ENCODE measurements at places on chromosomes 5 and 9. TPM values are rescaled to one million over a fixed set of nuclear protein-coding genes. Genes with fewer than 3 reads are reported as not detected.

ANKRD18B gene
- total RNA-seq: 4.8 TPM

SHOC1 gene
- total RNA-seq: 0.37 TPM

FREM1 gene
- not detected for total RNA-seq

PCDHGA10 gene
- total RNA-seq: 0.21 TPM

GNA14 gene
- 0.05 TPM for total RNA-seq

MAPKAP1 gene
- 104 TPM for total RNA-seq

OTULIN gene
- total RNA-seq: 23.5 TPM

TMC1 gene
- not detected for total RNA-seq

- no peak for DNase-seq
These were observed 17.3 kb downstream of the NEURL1B start for GRCh38 chr5:172658391-172658790.

GRCh38 chr5:174563899-174564298, 160.5 kb upstream of the MSX2 start:
- DNase-seq: no peak

DNA sequence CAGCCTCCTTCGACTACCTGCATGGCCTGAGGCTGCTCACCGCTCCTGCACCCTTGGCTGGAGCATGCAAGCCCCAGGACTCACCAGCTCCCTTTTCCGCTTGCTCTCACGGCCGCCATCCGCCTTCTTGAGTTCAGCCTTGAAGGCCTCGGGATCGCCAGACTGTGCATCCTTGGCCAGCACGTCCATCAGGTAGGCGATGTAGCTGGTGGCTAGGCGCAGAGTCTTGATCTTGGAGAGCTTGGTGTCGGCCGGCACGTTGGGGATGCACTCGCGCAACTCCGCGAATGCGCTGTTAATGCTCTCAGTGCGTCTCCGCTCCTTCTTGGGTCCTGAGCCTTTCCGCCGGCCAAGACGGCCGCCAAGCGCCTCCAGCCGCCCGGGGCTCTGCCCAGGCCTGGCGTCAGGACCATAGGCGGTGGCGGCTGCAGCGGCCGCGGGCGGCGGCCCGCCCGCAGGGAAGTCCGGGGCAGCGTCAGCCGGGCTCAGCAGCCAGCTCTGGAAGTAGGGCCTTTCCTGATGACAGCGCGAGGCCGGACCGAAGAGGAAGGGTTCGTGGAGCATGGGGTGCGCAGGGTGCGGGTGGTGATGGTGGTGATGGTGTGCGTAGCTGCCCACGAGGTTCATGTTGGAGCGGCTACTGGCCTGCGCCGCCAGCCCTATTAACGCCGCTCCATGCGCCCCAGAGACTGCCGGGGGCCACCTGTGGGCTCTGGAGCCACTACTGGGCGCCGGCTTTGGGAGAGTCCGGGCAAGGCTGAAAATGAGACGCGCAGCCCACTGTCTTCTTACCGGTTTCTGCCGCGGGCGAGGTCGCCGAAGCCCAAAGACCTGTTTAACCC, 424 bp downstream of the HAND1 start:
- DNase-seq: no peak

- no peak for DNase-seq
These were observed 23.1 kb upstream of the ACOT12 start for GRCh38 chr5:81417052-81417451.

- peak; percentile 44 for DNase-seq
These were observed 14.2 kb upstream of the KIF27 start for GRCh38 chr9:83935276-83935935.

GRCh38 chr9:70427161-70427945, 12.9 kb upstream of the KLF9 start:
- no peak for DNase-seq

DNA sequence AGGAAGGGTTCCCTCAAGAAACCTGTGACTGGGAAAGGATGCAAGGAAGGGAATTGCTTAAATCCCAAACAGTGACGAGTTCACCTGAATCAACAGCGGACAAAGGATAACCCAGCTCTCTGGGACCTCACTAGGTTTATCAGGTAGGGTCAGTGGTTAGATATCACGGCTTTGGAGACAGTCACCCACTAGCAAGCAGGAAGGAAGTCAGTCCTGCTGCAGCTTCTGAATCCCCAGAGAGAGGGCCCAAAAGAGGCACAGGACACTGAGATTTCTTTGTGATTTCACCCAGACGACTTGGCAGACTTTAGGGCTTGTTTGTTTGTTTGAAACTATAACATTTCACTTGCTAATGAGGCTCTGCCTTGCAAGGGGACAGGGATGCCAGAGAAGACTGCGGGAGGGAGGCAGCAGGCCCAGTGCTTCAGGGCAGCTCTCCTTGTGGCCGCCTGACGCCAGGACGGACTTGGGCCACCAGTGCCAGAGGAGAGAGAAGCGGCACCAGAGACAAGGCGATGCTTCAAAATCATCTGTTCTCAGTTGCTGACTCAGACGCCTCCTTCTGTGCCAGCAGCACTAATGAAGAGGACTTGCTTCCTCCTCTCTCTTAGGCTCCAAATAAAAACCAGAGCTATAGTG, 275.6 kb upstream of the SLC30A5 start:
- DNase-seq: no peak

DNA sequence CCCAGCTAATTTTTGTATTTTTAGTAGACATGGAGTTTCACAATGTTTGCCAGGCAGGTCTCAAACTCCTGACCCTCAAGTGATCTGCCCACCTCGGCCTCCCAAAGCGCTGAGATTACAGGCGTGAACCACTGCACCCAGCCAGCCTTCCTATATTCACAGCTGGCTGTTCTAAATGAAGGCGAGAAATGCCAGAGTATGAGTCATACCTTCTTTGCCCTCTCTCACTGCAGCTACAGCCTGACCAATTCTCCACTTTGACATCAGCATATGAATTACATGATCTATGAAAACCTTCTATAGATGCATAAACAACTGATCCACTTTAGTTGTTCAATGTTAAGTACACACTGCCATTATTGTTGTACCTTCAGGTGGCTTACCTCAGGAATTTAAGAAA, 14.5 kb downstream of the APTX start:
- peak; percentile 76 for DNase-seq

DNA sequence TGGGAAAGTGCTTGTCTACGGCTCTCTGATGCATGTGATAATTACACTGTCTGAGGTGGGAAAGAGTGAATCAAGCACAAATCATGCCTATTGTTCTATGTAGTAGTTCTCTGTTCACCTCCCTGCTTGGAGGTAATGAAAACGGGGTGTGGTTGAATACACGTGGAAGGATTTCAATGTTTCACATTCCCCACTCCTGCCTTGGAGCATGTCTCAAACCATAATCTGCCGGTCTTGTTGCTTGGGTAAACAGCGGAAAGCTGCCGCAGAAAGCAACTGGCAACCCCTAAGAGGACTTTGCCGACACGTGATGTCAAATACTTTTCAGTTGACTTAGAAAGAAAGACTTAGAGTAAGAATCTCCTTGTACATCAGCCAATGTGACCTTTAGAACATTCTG, 63.5 kb upstream of the MOCS2 start:
- DNase-seq: no peak

GRCh38 chr5:85865296-85865695, 752.4 kb upstream of the COX7C start:
- no peak for DNase-seq

DNA sequence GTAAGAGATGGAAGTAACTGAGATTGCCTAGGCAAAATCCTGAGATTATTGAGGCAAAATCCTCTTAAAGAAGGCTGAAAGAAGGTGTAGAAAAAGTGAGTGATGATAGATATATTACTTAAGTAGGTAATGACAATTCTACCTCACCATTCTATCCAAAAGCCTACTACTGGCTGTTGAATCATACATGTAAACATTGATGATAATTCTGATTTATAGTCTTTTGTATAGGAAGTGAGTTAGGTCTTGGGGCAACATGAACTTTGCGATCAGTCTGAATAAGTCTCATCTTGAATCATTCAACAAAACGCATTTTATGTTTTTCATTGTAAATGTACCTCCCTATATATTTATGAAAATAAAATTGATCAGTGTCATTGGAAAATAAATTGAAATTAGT, 99.6 kb downstream of the PARP8 start:
- DNase-seq: no peak

GRCh38 chr9:107633406-107633805, 143.8 kb upstream of the KLF4 start:
- DNase-seq: no peak

GRCh38 chr5:16889972-16890519, 46.0 kb downstream of the MYO10 start:
- no peak for DNase-seq

DNA sequence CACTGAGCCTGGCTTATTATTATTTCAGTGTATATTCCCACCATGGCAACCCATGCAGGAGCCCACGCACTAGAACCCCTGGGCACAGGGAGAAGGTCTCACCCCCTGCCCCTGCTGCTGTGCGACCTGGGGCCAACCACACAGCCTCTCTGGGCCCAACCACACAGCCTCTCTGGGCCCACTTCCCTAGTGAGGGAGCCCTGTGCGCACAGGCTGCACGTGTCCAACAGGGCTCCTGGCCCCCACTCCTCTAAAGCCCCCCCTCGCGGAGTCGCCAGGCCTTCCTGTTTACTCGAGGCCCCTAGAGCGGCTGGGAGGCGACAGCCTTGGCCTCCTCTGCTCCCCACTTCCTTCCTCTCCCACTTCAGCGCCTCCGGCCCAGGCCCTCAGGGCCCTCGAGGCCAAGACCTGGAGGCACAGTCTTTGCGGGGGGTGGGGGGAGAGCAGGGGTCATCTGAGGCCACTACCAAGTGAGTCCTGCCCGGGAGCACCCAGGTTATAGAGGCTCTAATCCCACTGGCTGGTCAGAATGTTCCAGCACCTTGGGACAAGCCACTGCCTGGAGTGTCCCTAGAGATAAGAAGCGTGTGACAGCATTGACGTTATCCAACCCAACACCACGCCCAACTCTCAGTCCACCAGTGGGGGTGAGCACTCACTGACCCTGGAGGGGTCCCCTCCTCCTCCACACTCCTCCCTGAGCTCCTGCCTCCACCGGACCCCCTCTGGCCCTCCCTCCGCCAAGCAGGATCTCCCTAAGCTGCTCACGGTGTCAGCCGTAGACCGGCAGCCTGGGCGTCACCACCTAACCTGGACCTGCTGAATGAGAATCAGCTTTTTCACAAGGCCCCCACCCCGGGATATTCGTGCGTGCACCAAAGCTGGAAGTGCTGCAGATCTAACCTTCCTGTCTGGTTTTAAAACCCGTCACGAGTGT, 7.9 kb upstream of the ENG start:
- no peak for DNase-seq

- DNase-seq: no peak
These were observed 1.4 kb downstream of the CAST start for GRCh38 chr5:96663608-96664007.

DNA sequence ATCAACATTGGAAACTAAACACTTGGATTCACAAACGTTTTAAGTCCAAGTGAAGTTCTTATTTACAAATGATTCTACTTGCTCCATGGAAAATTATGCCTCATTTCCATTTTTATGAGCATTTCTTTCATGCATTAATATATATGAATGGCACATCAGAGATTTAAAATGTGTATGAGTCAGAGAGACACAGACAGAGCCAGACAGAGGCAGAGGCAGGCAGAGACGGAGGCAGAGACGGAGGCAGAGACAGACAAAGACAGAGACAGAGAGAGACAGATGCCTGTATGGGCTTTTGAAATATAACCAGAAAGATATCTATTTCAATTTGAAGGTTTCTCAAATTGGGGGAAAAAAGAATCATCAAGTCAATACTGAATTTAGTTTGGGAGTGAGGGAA, 649.0 kb downstream of the PTPRD start:
- DNase-seq: no peak

DNA sequence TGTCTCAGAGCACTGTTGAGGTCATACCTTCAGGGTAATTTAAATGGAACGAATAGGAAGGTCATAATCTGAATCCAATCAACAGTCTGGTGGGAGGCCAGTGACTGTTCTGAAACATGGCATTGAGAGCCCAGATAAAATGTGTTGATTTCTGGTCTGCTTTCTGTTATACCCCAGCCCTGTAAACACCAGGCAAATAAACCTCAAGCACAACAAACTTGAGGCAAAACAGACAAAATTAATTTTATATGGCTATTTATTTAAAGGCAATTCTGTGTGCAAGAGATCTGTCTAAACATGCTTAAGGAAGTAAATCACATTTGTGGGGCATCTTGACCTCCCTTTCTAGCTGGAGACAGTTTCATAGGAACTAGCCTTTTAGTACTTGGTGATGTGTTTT, 140.9 kb upstream of the SPEF2 start:
- no peak for DNase-seq

DNA sequence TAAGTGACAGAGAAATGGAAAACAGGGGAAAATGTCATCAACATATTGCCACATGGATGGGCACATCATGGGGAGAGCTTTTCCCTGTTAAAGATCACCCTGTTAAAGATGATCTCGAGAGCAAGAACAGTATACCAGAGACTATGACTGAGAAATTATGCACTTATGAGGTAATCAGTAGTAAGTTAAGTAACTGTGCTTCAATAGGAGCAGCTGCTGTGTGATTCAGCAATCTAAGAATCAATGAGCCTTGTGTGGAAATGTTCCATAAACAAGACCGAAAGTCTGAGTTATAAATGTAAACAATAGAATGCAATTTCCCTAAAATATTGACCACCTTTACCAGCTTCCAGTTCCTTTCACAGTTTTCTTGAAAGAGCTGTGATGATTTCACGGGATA, 582.3 kb downstream of the CAAP1 start:
- DNase-seq: no peak

- DNase-seq: no peak
These were observed 59.5 kb downstream of the SPOCK1 start for GRCh38 chr5:137439645-137440044.

Data from SK-MEL-5 (cell line).